ENCODE measurements at places on chromosomes 2 and 18.

DNA sequence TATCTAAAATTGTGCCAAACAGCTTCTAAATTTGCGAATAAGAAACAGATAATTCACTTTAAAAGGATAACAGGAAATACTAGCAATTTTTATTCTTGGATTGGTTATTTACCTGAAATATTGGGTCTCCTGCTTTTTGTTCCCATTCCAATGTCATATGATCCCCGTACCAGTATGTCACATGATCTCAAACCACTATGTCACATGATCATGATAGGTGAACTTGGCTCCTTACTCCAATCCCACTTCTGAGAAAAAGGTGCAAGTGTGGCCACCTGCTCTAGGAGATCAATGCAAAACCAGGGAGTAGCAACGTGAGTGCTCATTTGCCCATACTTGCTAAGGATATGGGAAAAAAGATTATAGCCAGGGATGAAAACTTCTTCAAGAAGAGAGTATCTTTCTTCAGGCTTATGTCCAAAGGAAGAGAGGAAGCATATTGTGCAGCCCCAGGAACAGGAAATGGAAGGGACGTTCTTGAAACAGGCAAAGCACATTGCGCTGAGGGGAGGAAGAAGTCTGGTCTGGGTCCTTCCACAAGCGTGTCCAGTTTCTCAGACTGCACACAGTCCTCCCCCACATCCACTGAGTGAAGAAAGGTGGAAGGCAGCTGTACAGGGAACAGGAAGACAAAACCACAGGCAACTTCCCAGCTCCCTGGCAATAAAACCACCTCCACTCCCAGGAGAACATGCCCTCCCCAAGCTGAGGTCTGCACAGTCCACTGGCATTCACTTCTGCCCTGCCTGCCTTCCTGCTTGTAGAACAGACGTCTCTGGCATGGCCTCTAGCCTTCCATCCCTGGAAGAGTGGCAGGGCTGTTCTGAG lies at the start of gene LYG2:
Gene LYG2, minus strand, starts transcription at position 176 of the 828 bp plus-strand sequence. CDS start 1,406 bp downstream, outside the sequence.
- no peak for DNase-seq

DNA sequence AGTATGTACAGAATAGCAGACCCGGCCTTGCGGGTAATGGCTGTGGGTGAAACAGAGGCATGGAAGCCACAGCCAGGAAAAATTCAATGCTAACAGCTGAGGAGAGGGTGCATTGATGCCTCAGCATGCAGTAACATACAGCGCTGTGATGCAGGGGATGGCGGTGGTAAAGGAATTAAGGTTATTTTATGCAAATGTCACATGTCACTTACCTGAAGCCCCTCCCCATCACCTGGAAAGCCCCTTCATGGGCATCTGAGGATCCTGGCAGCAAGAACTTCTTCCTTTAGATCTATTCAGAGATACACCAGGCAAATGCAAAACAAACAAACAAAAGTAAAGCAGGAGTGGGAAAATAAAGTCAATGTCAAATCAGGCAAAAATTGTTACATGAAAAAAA lies 1.7 kb upstream of the SP110 start:
- DNase-seq = no peak

DNA sequence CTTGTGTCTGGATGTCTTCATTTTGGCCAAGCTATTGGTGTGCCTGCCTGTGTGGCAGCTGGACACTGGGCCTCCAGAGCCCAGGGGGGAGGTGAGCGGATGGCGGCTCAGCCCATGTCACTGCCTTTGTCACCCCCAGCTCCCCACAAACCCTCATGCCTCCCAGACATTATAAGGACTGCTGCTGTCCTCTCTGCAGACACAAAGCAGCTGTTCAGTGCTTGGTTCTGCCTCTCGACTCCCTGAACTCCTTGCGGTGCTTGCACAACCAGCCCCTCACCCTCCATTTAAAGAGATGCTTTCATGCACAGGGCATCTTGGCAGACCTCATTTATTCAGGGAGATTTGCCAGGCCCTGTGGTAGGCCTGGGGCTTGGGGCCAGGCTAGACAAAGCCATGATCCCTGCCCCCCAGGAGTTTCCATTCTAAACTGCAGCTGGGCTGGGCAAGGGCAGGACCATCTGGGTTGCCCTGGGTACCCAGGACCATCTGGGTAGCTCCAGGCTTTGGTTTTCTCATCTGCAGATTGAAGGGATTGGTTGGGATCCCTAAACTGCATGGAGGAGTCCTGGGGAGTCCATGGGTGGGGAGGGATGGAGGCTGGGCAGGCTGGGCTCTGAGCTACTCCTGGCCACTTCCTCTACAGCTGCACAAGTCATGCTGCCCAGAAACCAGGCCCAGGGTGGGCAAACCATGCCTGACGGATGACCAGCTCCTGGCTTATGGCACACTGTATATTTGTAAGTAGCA lies 168.5 kb downstream of the CELF4 start:
- DNase-seq = no peak

DNA sequence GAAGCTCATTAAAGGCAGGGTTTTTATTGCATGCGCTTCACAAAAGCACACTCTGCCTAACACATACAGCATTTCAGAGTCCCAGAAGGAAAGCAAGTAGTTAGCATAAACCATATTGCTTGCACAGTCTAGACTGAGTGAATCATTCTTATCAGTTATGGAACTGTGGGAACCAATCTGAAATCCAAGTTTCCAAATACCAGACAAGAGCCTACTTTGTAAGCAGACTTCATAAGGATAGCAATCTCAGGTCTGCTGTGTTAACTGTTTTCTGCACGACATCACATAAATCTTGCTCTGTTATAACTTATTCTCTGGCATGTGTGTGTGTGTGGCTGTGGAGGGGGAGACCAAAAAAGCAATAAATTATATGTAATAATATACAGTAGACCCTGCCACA lies 608.1 kb upstream of the REG3G start:
- no peak for DNase-seq

DNA sequence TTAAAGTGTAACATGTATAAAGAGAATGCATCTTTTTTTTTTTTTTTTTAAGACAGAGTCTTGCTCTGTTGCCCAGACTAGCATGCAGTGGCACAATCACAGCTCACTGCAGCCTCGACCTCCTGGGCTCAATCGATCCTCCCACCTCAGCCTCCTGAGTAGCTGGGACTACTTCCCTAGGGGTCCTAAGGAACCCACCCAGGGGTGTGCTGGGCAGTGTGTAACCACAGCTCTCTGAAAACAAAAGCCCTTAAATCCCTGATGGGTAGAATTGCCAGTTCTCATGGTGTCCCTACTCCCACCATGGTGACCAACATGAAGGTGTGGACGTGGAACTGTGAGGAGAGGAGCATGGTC lies 105.6 kb upstream of the ST3GAL5 start:
- no peak for DNase-seq

- DNase-seq = no peak
Observed at GRCh38 chr18:59276047-59276446, 2.8 kb upstream of the RAX start.

- no peak for DNase-seq
Observed at GRCh38 chr2:86338778-86339295, 1.4 kb upstream of the REEP1 start.

- DNase-seq = no peak
Observed at GRCh38 chr2:205053827-205054410, 508.6 kb downstream of the PARD3B start.

- no peak for DNase-seq
Observed at GRCh38 chr2:29351248-29351647, 236.0 kb downstream of the CLIP4 start.

DNA sequence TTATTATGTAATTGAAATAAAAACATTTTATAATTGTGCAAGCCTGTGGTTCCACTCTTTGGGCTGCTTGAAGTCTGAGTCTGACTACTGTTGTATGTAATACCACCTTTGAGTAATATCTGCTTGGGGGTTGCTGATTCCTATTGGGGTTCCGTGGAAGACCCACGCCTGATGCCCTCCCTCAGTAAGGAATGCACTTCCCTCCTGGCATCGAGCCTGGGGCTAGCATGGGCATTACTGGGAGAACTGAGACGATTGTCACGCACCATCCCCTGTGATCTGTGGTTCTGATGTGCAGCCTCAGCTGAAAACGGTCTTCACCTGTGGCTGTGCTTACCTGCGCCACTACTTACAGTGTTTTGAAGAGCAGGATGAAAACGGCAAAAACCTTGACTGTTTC lies 32.7 kb upstream of the RBM44 start:
- no peak for DNase-seq

GRCh38 chr18:77622009-77622692 lies 372.5 kb downstream of the GALR1 start:
- DNase-seq = no peak

- DNase-seq = no peak
Observed at GRCh38 chr2:216578325-216578724, 54.9 kb upstream of the IGFBP2 start.

DNA sequence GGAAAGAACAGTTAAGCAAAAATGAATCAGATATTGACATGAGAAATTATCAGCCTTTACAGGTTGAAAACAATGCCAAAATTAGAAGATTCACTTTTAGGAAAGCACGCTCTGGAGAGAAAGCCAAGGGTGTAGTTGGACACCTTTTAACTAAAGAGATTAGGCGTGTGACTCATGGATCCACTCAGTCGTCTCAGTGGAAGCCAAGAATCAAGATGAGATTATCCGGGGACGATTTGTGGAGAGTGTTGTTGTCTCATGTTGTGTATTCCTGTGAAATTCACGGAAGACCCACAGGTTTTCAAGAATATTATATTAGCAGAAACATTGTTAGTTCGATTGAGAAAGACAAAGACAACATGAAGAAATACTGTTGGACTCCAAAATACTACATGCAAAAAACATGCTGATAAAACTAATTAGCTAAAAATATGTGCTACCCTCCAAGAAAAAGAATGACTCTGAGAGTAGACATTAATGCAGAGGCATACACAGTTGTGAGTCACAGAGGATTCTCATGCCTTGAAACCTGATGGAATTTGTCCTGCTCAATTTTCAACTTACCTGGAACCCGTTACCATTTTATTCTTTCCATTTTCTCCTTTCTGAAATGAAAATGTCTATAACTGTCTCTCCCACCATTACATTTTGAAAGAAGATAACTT lies 192.1 kb upstream of the RND3 start:
- DNase-seq = no peak

DNA sequence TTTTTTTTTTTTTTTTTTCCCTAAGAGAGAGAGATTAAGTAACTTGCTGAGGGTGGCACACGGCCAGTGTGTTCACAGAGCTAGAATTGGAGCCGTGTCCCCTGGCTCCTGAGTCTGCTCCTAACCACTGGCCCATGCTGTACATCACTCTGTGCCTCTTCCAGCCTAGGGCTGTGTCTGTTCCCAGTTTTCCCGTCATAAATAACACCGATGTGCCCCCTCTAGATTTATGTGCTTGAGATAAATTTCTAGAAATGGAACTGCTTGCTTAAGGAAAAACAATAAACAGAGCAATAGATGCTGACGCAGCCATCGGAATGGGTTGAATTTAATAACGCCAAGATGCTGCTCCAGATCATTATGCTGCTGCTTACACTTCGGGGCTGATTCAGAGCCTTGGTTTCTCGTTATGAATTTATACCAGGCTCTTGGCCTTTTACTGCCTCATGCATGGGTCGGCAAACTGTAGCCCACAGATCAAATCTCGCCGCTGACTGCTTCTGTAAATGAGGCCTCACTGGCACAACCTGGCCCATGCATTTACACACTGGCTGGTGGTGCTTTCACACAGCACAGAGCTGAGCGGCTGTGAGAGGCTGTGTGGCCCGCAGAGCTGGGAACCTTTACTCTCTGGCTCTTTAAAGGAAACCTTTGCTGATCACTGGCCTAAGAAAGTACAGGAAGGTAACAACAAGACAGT lies 58.1 kb downstream of the NDUFA10 start:
- no peak for DNase-seq

DNA sequence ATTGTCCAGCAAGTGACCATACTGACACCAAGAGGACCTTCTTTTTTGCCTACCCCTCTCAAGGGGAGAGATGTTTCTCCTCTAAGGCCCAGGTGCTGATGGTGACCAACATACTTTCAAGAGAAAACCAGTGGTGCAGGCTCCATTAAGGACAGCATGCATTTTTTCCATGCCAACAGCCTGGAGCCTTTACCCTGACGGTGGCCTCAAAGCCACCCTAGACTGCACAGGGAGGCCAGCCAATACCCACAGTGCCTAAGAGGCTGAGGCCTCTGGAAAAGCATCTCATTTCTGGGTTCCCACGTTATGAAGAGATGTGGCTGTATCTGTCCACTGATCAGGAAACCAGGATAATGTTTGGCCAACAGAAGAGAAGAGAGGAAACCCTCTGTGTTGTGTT lies 19.3 kb downstream of the SPRED2 start:
- DNase-seq = no peak
